ENCODE measurements at places on chromosomes 2 and 18.

DNA sequence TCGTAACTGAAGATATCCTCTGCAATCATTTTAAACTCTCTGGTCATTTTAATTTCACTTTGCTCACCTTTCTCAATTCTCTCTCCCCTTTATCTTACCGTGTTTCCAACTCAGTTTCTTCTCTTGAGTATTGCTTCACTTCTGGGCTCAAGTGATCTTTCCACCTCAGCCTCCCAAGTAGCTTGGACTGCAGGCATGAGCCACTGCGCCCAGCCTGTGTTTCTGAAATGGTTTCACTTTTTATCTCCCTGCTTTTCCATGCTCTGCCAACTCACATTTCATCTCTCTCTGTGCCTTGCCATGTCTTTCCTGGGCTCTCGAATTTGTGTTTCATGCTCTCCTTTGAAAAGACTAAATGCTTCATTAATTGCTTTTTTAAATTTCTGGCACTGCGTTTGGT is 30.5 kb upstream of the TMEM131 start:
- H3K4me1 ChIP-seq: peaks cover 30% of the 10 kb centered on the region
- peak overlapping the region; percentile 15 for H3K27ac ChIP-seq
- peak overlapping the region; percentile 52 for H3K4me3 ChIP-seq

DNA sequence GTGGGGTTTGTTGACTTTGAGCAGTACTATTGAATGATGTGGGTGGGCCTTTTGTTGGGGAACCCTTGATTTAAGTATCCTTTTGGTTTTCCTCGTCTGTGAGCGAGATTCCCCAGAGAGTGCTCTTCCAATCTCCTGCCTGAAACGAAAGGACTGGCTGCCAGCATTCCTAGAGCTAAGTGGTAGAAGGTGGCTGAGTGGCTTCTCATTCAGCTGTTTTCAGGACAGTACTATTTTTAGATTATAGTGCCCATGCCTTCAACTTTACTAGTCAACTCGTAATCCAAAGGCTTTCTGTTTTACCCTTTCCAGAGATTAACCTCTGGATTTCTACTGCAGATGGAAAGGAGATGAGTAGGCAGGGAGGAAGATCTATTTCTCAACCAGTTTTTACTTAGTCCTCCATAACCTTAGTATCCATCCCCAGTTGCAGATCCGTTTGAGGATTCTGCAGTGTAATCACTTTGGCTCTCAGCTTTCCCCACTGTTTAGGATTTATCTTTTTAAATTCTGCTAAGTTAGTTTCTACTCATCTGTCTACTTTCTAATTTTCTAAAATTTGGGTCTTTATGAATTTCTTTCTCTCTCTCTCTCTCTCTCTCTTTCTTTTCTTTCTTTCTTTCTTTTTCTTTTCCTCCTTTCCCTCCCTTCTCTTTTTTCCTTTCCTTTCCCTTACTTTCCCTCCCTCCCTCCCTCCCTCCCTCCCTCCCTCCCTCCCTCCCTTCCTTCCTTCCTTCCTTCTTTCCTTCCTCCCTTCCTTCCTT is 9.2 kb downstream of the SLC4A1AP start:
- H3K4me3 ChIP-seq: no peak overlapping the region
- no peak overlapping the region for H3K27ac ChIP-seq
- no peak for DNase-seq
- H3K27me3 ChIP-seq: no peaks in the 10 kb centered on the region

DNA sequence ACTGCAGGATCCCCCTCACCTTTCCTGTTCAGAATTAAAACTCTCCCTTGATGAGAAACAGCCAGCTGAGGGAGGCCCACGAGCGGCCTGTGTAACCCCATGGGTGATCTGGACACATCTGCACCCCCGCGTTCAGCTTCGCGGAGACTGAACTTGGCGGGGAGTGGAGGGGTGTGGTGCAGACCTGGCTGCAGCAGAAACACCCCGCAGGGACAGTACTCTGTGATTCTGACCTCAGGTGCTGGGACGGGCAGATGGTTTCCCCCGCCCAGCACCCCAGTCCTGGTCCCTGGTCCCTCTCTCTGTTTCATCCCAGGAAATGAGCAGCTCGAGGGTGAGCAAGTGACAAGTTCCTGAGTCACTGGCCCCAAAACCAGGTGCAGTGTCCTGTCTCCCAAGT is 41.2 kb downstream of the GBX2 start:
- H3K36me3 ChIP-seq: no peaks in the 10 kb centered on the region
- no peak overlapping the region for H3K4me3 ChIP-seq
- no peak overlapping the region for H3K27ac ChIP-seq
- DNase-seq: no peak

DNA sequence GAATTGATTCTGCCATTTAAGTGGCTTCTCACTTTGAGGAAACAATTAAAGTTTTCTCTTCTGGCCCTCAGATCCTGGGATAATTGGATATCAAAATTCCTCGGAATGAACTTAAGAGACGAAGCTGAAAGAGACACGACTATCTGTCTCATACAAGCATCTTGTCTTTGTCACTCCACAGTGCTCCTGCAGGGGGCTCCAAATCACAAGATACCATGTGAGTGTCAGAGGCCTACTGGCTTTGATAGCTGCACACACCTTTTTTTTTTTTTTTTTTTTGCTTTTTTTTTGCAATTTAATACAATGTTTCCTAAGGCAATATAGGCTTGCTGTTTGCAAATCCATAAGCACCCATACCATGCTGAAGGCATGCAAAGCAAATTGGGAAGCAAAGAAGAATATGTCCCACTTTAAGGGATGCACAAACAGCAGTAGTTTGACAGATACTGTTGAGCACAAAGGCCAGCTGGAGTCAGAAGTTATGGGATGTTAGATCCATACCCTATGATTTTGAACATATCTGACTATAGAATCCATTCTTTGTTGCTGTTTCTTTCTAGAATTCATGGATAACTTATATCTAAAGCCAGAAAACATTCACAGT is 109.0 kb upstream of the CBLN2 start:
- H3K4me3 ChIP-seq: no peak overlapping the region
- no peak overlapping the region for H3K27ac ChIP-seq
- DNase-seq: peak; percentile 47
- no peaks in the 10 kb centered on the region for H3K4me1 ChIP-seq

DNA sequence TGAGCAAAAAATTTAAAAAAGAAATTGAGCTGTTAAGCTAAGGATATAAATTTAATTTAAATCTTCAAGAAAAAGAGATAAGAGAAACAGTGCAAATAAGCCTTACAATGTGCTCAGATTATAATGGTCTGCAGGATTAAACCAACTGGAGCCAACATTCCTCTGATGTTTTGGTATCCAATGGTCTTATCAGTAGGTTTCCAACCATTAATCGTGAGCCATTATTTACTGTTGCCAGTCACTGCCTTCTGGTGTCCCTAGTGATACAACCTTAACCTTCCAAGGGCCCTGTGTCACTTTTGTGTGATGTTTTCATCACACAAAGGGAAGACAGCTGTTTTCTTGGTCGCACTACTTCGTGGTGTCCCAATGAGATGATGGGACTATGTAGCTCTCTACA is 134.5 kb upstream of the CTAGE1 start:
- H3K27me3 ChIP-seq: peaks cover 7% of the 10 kb centered on the region
- H3K36me3 ChIP-seq: no peaks in the 10 kb centered on the region
- H3K4me3 ChIP-seq: no peak overlapping the region
- no peak overlapping the region for H3K27ac ChIP-seq
- no peak for DNase-seq

- DNase-seq: no peak
- peaks cover 2% of the 10 kb centered on the region for H3K36me3 ChIP-seq
- H3K27ac ChIP-seq: peak overlapping the region; percentile 53
- peaks cover 9% of the 10 kb centered on the region for H3K4me1 ChIP-seq
Measured at GRCh38 chr18:3985020-3985419, 470.1 kb downstream of the DLGAP1 start.

- H3K4me3 ChIP-seq: no peak overlapping the region
- no peak overlapping the region for H3K27ac ChIP-seq
- no peak for DNase-seq
- peaks cover 76% of the 10 kb centered on the region for H3K4me1 ChIP-seq
Measured at GRCh38 chr2:70041663-70042062, 45.6 kb upstream of the PCBP1 start.

DNA sequence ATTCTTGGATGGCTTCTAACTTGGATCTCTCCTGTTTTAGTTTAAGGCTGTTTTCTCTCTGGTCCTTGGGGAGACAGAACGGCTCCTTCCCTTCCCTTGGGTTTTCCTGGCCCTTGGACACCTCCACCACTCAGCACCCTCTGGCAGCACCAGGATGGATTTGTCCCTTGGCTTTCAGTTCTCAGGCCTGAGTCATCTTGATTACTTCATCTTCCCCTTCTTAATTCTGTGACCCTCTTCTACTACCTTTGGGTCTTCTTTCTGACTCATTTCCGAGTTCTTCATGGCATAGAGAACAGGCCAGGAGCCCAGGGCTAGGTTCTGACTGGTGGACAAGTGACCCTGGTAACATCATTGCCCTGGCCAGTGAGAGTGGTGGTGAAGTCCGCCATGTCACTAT is 14.9 kb downstream of the IGFBP2 start:
- DNase-seq: no peak
- no peak overlapping the region for H3K4me3 ChIP-seq

- H3K4me3 ChIP-seq: no peak overlapping the region
- no peak overlapping the region for H3K27ac ChIP-seq
- H3K4me1 ChIP-seq: no peaks in the 10 kb centered on the region
- DNase-seq: no peak
- H3K27me3 ChIP-seq: peaks cover 2% of the 10 kb centered on the region
Measured at GRCh38 chr18:9825571-9826073, 60.2 kb upstream of the TXNDC2 start.

GRCh38 chr2:74440378-74441169 is 1.2 kb downstream of the RTKN start:
- no peak overlapping the region for H3K27ac ChIP-seq
- no peaks in the 10 kb centered on the region for H3K36me3 ChIP-seq
- peaks cover 16% of the 10 kb centered on the region for H3K4me1 ChIP-seq
- peak; percentile 51 for DNase-seq
- H3K27me3 ChIP-seq: peaks cover 42% of the 10 kb centered on the region
- H3K4me3 ChIP-seq: peak overlapping the region; percentile 40

GRCh38 chr2:132443106-132443505 is 26.5 kb downstream of the GPR39 start:
- no peak for DNase-seq
- no peak overlapping the region for H3K4me3 ChIP-seq
- H3K4me1 ChIP-seq: no peaks in the 10 kb centered on the region
- H3K27ac ChIP-seq: no peak overlapping the region

DNA sequence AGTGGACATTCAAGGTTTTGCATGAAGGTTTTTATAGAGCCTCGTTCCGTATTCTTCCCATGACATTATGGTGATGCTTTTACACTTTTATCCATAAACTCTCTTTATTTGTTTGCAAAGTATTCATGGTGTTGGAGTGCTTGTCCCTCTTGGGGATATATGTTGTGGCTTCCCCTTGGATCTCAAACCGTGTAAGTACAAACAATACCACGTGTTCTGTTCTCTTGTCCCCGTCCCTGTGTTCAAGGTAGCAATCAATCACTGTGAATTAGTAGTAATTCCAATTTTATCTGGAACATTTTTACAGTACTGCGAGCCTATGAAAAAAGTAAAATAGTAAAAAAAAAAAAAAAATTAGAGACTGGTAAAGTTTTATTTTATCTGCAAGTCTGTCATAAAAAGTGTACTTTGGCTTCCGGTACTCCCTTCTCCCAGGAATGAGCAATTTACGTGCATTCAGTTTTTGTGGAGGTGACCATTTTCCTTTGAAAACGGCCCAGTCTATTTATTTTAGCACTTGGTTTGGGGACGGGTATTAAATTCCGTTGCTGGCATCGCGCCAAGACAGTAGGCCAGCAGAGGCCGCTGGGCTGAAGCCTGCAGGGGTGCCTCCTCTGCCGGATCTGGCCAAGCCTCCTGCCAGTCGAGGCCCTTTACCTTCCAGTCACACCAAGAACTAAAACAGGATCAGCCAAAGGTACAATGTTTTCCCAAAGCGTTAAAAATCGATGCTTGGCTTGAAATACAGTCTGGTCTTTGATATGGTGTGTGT is 175.7 kb downstream of the SOCS6 start:
- peak; percentile 47 for DNase-seq
- peaks cover 8% of the 10 kb centered on the region for H3K4me1 ChIP-seq
- H3K4me3 ChIP-seq: peak overlapping the region; percentile 55
- peaks cover 23% of the 10 kb centered on the region for H3K27me3 ChIP-seq
- H3K36me3 ChIP-seq: no peaks in the 10 kb centered on the region
- no peak overlapping the region for H3K27ac ChIP-seq

- DNase-seq: no peak
- no peak overlapping the region for H3K4me3 ChIP-seq
- H3K4me1 ChIP-seq: no peaks in the 10 kb centered on the region
- peaks cover 3% of the 10 kb centered on the region for H3K36me3 ChIP-seq
- no peaks in the 10 kb centered on the region for H3K27me3 ChIP-seq
Measured at GRCh38 chr2:61949714-61950560, 44.5 kb downstream of the COMMD1 start.

DNA sequence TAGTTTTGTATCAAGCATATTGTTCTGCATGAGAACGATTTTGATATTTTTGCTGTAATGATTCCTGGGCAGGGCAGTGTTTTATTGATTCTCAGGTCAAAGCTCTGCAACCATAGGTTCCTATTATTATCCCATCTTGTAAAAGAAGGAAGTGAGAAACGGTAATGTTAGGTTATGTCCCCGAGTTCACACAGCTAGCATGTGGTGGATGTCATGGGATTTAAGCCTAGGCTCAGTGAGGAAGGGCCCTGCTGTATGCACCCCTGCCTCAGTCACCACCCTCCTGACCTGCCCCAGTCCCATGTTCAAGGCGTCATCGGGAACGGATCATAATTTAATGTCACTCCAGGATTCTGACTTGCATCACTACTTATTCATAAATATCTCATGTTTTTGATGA is 10.7 kb downstream of the ACP1 start:
- no peak for DNase-seq
- no peak overlapping the region for H3K27ac ChIP-seq
- no peaks in the 10 kb centered on the region for H3K27me3 ChIP-seq
- no peak overlapping the region for H3K4me3 ChIP-seq

DNA sequence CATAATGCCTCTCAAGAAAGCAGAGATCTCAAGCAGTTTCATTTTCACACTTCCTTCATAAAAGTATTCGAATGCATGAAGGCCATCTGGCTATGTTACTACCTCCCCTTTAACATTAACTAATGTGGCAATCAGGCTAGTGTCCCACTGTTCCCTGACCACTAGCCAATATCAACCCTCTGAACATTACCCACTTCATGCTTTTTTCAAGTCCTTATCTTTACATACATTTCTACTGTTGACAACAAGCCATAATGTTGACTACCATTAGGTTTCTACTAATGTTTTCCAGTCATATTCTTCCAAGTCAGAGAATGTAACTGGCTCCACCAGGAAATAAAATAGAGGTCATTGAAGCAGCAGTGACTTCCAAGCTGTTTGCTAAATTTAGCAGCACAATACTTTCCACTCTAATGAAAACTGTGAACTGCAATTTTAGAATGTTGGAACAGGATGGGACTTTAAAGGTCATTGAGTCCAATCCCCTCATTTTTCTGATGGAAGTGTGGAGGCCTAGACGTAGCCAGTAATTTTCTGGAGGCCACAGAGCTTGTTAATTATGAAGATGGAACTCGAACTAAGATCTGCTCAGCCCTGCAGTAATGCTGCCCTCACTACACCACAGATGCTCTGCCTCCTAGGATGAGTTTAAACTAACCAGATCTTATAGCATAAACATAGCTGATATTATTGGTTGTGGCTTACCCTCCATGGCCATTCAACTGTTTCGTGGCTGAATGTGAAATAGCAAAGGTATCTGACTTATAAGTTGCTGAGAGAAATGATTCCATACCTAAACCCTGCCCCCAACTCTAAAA is 630 bp upstream of the PPP1R1C start:
- no peak for DNase-seq
- H3K36me3 ChIP-seq: no peaks in the 10 kb centered on the region
- H3K27ac ChIP-seq: no peak overlapping the region
- no peaks in the 10 kb centered on the region for H3K4me1 ChIP-seq

GRCh38 chr2:38748391-38748790 is 2.8 kb downstream of the SRSF7 start:
- H3K4me3 ChIP-seq: peak overlapping the region; percentile 93
- H3K36me3 ChIP-seq: peaks cover 73% of the 10 kb centered on the region
- peaks cover 66% of the 10 kb centered on the region for H3K4me1 ChIP-seq
- H3K27me3 ChIP-seq: no peaks in the 10 kb centered on the region
